ENCODE measurements at places on chromosomes 2 and 18.

- DNase-seq, result no peak
Measured at GRCh38 chr2:171531836-171532450, 9.7 kb downstream of the CYBRD1 start.

- DNase-seq, result no peak
Measured at GRCh38 chr2:3730646-3731045, 27.3 kb downstream of the DCDC2C start.

- no peak for DNase-seq
Measured at GRCh38 chr18:7575465-7576028, 8.4 kb downstream of the PTPRM start.

GRCh38 chr18:27921904-27922751 is 254.8 kb downstream of the CDH2 start:
- no peak for DNase-seq

DNA sequence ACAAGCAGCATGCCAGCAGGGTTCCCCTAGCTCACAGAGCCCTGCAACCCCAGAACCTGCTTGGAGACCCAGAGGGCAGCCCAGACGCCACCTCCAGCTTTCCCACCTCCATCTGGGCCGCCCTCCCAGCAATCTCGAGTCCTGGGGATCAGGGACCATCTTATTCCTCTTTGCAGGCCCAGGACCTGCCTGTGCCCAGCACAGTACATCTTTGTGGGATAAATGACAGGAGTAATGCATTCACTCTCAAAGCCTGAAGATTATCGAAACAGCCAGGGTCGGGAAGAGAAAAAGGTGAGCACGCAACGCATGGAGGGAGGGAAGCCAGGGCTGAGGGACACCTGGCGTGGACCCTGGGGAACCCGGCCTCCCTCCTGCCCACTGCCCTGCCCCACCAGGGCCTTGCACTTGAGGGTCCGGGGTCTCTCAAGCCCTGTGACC is 144.1 kb downstream of the NDUFA10 start:
- DNase-seq, result no peak

GRCh38 chr2:136143603-136144451 is 25.9 kb upstream of the CXCR4 start:
- DNase-seq, result no peak

DNA sequence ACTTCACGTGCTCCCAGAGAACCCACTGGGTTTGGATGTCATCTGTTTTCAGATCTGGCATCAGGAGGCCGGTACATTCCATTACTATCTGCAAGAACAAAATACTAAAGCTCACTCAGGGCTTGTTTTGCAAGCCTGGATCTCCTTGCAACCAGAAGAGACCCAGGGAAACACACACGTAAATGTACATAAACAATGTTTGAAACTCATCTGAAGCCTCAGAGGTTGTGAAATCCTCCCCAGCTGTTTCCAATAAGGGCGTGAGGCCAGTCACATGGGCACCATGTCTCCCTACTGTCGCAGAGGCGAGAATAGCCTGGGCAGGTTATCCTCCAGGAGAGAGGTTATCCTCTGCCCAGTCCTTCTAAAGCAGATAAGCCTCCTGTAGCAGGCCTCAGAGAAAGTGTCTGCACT is 186.9 kb downstream of the GFPT1 start:
- DNase-seq, result no peak

DNA sequence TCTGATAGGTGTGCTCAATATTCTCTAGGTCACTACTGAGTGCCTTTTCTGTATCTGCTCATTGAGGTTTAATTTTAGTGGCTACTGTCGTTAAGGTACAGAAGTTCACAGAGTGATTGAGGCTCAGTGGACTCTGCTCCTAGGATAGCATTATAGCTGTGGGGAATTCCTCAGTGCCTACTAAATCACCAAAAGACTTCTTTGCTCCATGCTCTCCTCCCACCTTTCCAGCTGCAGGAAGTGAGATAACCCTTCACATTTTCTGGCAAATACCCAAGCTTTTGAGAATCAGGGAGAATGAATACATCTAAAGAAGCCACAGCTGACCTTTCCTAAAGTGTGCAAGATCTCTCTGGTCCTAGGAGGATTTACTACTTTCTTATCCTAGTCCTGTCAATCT is 95.2 kb upstream of the FSIP2 start:
- DNase-seq, result no peak

DNA sequence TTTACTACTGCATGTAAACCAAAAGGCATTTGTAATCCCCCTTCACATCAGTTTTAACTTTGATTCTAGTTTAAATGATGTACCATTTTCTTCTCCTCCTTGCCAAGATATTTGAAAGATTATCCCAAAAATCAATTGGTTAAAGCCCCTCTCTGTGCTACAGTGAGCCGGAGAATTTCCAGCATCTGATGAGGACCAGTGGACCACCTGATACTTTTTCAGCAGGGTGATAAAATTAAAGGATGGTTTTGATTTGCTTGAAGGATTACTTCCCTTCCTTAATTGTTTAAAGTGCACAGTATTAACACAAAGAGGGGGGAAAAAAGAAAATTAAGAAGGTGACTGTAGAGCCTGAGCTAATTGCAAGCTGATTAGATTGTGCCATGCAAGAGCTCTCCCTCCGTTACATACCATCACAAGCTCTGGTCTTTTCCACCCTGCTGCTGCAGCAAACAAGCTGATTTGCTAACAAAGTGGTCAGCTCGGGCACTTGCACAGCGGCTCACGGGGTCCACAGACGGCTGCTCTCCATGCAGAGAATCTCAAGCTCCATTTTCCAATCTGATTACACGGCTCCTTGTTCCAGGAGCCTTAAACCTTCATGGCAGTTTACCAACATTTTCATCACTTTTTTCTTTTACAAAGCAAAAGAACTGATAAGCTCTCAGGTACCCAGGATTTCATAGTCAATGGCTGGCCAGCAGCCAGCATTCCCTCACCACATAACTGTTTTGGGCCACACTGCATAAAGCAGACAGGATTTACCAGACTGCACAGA is 22.1 kb downstream of the FIGN start:
- DNase-seq, result no peak

- no peak for DNase-seq
Measured at GRCh38 chr2:150403457-150403856, 84.0 kb downstream of the RND3 start.

DNA sequence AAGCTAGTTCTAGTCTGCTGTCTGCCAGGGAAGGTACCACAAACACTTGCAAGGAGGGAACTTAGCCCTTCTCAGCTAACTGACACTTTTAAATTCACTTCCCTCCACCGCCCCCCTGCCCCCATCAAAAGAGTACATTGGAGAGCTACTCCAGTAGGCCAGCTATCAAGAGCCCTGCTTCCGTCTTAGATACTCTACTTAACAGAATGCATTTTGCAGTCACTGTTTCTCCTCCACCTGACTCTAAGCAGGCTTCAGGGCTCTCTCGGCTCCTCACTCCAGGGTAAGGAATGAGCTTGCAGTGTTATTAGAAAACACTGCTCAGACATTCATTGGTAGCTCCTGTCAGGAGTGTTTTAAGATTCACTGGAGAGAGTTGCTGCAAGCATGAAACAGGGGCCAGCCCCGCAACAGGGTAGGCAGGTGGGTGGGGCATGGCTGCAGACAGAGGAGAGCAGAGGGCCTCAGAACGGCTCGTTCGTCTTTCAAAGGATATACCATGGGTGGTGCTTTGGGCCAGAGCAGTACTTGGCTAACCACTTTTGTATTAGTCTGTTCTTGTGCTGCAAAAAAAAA is 35.3 kb upstream of the PDCL3 start:
- DNase-seq, result no peak

DNA sequence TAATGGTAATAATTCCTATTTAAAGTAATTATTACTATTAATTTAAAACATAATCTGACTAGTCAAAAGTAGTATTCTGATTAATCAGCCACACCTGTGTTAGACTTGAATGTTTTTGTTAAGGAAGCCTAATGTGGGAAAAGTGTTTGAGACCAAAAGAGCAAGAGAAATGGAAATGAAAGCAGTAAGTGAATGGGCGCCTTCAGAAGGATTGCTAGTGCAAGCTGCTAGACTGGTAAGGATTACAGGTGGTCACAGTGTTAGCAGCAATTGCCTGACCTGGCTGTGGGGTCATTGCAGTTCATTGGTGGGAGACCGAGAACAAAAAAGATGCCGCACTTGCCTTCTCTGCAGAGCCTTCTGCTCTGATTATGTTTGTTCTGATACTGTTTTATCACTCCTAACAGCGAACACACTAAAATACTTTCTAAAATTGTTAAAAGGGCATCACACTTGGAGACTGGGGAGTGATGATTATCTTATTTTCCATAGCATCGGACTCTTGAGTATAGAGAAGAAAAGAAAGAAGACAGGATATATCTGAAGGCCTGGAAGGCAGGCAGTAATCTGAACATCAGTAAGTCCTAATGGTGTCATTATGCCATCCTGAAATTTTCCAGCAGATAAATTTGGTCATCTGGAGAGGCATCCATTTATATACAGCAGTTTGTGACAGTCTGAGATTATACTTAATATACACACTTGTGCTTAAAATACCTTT is 5.8 kb downstream of the SOCS6 start:
- DNase-seq, result no peak

DNA sequence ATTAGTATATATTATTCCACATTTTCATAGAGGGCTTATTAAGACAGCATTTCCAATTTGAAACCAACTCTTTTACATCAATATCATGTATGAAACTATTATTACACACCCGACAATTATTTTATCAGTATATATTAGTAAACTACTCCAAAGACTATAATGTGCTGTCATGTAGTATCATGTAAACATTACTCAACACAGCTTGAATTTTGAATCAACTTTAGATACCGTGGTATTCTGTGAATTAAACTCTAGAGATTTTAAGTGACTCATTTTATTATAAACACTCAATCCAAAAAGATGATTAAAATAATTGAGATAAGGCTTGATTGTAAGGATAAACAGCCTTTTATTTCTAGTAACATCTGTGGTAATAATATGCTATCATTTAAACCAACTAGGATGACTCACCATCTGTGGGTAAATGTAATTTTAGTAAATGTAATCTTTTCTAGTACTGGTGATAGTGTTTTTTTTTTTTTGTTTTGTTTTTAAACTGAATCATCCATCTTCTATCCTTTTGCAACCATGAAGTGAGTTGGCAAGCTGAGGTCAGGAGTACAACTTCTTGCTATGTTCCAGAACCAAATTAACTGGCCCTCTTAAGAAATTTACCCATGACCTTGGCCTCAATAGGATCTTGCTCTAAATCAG is 144.3 kb upstream of the SMAD7 start:
- DNase-seq, result no peak

DNA sequence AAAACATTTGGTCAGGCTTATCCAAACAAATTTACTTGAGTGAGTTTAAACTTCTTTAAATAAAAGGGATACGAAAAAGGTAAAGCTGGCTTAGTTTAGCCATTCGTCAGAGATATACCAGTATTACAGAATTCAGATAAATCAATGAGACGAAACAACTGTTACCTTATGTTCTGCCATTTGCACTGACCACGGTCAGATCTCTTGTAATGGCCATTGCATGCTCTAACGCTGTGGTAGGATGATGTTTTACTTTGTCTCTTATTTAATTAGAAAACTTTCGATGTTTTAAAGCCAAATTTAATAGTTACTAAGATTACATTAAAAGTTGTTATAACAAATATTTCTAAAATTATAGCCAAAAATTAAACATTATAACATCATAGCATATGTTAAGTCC is 1.5 kb downstream of the C18orf54 start:
- DNase-seq, result no peak

Data from activated naive CD4-positive, alpha-beta T cell treated with Interleukin-2 at 50 U/mL for 16 hours (primary cell).